ENCODE measurements at places on chromosomes 6 and 20.

DNA sequence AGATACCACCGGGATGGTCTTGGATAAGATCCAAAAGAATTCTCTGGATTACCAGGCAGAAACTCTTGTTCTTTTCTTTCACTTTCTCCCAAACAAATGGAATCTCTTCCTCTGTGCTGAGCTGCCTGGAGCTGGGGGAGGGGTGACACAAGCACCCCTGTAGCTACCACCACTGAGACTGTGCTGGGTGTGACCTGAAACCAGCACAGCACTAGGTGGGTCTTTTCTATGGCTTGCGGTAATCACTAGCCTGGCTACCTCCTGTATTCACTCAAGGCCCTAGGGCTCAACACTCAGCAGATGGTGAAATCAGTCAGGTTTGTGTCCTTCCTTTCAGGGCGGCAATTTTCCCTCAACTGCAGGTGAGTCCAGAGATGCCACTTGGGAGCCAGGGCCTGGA, 122.4 kb upstream of the CENPW start:
- no peak for DNase-seq

- DNase-seq: peak; percentile 37
These were observed at the start of gene TPD52L1 for GRCh38 chr6:125153391-125154117. TSS of gene TPD52L1 (plus strand) at chr6:125153773. CDS start at chr6:125153952, 179 bp downstream.

- DNase-seq: no peak
These were observed 100.5 kb downstream of the LMBRD1 start for GRCh38 chr6:69696273-69696672.

GRCh38 chr20:24605937-24606455, 136.6 kb downstream of the SYNDIG1 start:
- no peak for DNase-seq

- no peak for DNase-seq
These were observed 2.9 kb downstream of the RIPOR3 start for GRCh38 chr20:50688256-50688975.

GRCh38 chr20:64038565-64039292, 2.7 kb downstream of the C20orf204 start:
- DNase-seq: no peak

GRCh38 chr6:41000248-41000647, 38.8 kb downstream of the UNC5CL start:
- no peak for DNase-seq

GRCh38 chr6:25961619-25962148, 918 bp upstream of the TRIM38 start:
- no peak for DNase-seq

- no peak for DNase-seq
These were observed 78.4 kb downstream of the FYN start for GRCh38 chr6:111794727-111795452.

GRCh38 chr6:168415993-168416530, 24.9 kb upstream of the SMOC2 start:
- no peak for DNase-seq

DNA sequence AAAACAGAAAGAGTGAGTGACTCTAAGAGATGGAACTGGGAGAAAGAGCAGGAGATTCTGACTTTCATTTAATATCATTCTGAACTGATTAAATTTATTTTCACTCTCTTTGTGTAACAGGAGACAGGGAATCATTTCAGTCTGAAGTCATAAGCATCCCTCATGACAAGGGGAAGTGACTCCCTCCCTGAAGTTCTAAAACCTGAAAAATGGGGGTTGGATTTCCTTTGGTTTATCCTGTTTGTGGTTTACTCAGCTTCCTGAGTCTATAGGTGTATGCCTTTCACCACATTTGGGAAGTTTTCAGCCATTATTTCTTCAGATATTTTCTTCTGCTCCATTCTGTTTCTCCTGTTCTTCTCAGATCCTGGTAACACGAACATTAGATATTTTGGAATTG, 3.4 kb upstream of the FKBP1A start:
- DNase-seq: no peak

DNA sequence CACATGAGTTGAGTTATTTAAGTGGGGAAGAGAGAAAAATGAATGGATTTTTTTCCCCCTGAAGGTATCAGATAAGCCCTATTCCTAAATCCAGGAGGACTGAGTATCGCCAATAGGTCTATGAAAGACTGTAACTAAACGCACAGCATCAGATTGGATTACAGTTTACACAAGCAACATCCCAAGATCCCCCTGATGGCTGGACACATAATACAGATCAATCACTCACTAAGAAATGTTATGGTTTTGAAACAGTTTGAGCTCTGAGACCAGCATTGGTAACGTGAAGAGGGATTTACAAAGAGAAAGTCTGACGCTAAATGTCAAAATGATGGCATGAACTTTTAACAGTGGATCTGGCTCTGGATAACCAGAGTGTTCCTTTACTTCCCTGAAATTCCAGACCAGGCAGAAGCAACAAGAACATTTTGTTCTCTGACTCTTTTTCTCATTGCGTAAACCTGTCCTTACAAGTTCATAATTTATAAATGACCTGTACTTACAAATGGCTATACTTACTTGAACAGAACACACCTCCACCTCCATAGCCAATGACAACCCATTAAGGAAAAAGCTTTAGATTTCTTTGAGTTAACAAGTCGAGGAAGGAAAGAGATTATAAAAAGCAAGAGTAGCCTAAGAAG, 131.8 kb upstream of the BEND3 start:
- no peak for DNase-seq

GRCh38 chr6:130676773-130677144, 150.4 kb upstream of the SMLR1 start:
- no peak for DNase-seq

DNA sequence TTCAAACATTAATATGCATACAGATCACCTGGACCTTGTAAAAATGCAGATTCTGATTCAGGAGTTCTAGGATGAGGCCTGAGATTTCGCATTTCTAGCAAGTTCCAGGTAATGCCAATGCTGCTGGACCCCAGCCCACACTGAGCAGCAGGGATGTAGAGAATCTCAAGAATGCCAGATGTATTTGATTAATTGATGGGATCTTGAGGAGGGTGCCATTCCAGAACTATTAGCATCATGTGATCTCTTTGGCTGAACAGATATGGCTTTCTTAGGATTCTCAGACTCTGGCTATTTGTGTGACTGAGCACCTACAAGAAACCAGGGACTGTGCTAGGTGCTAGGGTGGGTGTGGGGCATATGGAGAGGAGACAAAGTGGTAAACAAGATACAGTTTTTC, 16.5 kb upstream of the SNX3 start:
- DNase-seq: no peak

DNA sequence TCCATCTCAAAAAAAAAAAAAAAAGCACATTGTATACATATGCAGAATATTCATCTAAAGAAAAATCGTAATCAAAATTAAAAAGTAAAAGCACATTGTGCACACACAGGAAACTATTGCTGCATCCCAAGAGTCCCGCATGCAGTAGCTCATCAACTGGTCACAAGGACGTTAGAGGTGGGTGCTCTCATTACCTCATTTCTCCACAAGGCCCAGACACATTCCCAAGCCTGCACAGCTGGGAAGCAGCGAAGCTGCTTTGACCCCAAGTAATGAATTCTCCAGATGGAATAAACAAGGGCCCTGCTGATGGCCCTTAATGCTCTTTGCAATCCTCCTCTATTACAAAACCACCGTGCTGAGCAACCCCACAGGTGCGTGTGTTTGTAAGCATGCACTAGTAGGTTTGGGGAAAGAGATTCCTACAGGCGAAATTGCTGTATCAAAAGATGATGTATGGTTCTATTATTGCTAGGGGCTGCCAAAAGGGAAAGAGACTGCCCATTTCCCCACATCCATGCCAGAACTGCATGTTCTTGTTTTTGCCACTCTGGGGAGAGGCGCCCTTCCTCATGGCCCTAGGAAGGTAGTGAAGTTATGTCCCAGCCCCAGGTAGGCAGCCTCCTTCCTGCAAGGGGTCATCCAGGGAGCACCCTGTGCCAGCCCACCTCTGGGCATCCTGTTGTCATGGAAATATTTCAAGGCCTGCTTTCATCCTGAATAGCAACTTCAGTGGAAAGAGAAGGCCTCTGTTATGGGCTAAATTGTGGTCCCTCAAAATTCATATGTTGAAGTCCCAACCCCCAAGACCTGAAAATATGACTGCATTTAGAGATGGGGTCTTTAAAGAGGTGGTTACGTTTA, 34.6 kb upstream of the PTGIS start:
- DNase-seq: no peak

- DNase-seq: no peak
These were observed 236.6 kb upstream of the RNF24 start for GRCh38 chr20:4252005-4252404.

DNA sequence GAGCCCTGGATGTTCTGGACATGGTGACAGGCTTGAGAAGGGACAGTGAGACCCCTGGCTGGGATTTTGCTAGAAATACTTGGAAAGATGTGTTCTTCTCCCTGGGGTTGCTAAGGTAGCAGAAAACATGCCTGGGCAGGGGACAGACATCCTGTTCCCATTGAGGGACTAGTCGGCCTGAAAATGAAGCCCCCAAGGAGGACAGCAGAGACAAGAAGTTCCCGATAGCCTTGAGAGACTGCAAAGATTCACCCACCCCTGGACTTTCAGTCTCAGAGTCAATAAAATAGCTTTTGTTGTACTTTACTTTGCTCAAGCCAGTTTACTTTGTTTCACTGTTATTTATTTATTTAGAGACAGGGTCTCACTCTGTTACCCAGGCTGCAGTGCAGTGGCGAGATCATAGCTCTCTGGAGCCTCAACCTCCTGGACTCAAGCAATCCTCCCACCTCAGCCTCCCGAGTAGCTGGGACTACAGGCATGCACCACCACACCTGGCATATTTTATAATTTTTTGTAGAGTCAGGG, 28.4 kb downstream of the ATP9A start:
- DNase-seq: no peak

DNA sequence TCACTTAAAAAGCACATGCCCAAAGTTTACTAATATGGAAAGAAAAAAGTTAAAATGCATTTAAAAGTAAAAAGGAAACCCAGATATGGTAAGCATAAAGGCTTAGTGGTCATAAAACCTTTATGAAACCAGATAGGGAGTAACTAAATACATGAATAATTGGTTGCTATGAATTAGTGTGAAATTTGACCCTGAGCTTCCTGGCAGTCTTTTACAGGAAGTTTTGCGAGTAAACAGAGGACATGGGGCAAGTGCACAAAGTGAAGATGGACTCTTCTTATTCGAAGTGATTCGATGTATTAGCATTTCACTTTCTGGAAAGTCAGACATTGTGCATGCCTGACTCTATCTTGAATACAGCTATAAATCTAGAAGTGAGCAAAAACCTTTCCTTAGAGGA, 90.9 kb upstream of the MLIP start:
- DNase-seq: no peak

DNA sequence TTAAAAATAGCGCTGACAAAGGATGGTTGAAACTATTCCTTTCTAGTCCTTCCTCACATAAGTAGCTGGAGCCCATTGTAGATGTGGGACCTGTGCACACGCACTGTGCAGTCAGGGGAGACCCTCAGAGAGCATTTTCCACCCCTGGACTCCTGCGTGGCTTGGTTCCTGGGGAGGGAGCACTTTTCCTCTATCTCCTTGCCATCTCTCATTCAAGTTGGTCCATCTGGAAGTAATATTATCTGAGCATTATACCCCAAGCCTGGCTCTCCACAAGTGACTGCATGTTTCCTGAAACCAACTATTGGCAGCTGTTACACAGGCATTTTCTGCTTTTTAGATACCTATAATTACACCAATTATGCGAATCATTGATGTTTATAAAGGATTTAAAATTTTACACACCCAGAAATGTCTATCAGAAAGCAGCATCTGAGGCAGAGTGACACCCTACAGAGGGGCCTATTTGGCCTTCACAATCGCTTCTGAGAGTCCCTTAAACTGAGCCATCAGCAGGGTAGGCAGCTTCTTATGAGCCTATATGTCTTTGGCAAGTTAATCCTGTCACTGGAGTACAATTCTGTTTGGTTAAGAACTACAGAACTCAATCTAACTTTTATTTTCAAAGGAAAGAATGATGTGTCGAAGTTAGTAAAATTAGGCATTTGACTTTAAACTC, 18.7 kb downstream of the SOX4 start:
- DNase-seq: no peak

DNA sequence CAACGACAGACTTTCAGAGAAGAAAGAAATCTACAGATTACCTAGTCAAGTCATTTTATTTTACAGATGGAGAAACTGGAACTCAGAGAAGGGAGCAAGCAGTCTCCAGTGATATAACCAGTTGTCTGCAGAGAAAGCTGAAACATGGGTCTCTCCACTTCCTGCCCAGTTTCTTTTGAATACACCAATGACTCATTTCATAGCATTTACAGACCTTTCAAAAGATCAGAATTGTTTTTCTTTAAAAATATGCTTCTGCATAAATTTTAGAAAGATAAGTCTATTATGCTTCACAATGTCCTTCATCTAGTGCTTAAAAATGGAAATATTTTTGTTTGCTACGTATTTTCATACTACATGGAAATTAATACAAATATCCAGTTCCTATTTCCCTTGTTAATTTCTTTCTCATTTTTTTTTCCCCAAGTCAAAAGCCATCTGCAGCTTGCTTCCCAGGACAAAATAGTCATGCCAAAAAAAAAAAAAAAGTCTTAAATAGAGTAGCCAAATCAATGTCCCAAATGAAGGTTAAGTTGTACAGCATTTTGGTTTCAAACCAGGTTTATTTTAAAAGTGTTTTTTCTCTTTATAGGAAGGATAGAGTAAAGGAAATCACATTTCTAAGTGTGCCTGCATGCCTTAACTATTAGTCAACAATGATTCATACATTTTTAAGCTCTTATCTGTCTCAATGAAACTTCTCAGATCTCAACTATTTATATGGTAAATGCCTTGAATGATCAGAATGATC, 36.9 kb downstream of the ARHGAP18 start:
- no peak for DNase-seq

DNA sequence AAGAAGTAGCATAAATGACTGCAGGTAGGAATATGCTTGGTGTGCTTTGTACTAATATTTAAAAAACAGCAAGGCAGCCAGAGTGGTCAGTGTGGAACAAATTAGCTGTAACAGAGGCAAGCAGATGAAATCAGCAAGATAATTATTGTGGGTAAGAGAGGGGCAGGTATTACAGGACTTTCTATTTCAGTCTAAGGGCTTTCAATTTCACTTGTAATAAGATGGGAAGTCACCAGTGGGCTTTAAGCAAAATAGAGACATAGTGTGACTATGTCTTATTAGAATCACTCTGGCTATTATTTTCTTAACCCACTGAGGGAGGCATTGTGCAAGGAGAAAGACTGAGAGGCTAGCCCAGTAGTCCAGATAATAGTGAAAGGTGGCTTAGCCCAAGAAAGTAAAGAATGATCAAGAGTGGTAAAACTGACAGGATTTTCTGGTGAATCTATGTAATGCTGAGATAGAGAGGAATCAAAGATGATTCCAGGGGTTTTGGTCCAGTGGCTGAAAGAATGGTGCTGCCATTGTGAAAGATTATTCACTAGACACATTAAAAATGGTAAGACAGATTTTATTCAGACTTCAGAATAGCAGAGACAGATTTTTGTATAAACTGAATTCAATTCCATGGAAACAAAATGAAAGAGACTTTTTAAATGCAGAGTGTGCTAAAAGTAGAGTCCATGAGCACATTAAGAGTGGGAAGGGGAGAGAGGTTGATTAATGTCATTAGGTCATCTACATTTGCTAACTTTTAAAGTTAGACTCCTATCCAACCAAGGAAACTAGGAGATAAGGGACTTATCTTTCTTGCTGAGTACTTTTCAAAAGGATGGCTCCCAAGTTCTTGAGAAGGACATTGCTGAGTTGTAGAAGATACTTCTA, 1136.0 kb downstream of the HACE1 start:
- DNase-seq: no peak

Measured in NCI-H187 treated with DMSO at 0.1 percent for 48 hours (cell line).